Activated CD4-positive, alpha-beta T cell treated with anti-CD3 and anti-CD28 coated beads for 1 hour (primary cell): ENCODE measurements at places on chromosomes 5 and 9.

DNA sequence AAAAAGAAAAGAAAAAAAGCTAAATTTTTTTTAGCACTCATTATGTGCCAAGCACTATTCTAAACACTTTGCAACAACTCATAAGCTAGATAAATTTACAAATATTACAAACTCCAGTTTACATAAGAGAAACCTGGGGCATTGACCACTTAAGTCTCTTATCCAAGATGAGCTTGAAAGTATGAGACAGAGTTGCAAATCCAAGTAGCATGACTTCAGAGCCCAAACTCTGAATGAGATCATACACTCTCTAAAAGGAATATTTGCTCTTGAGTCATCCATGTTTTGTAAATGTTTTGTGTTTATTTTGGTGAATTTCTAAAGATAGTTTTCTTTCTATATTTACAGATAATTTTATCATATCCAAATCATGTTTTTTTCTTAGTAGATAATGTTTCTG is 4.0 kb upstream of the SHOC1 start:
- DNase-seq, result no peak

DNA sequence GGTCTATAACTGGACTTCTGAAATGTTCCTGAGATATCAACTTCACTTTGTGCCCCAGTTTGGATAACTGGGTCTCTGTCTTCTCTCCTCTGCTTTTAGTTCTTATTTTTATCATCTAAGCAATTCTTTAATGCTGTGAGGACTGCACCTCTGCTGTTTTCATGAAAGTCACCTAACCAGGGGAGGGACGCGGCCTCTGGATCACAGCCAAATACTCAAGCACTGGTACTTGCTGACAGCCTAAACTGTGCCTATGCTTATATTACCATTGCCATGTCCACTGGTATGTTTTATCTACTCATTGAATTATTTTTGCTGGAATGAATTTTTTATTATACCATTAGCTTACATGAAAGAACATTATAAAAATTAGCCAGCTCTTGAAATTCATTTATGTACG is 674.0 kb downstream of the DMRTA1 start:
- DNase-seq, result no peak

DNA sequence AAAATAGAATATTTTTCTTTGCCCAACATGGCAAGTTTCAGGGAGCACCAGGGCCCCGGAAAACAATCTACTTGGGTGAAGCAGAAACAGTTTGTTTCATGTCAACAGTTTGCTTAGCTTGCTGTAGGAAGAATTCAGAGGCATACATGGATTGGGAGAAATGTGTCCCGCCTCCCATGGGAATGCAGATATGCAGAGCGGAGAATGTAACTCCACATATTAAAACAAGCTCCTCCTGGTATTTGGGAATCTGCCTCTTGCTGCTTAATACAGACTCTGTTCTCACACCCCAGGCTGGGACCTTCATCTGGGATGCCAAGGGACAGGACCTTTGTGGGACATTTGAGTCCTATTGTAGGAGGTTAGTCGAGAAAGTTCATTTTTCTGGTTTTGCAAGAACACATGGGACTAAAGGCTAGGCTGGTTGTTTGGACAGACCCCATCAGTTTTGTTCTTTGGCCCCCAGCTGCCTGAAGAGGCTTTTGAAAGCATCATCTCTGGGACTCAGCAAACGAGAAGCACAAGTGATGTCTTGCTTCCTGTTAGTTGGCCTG is 220.5 kb upstream of the ADRA1B start:
- DNase-seq, result no peak

GRCh38 chr9:71218774-71219173 is 97.4 kb upstream of the TRPM3 start:
- DNase-seq, result no peak

- DNase-seq, result no peak
These were observed 98.3 kb downstream of the LIFR start for GRCh38 chr5:38458174-38458573.

DNA sequence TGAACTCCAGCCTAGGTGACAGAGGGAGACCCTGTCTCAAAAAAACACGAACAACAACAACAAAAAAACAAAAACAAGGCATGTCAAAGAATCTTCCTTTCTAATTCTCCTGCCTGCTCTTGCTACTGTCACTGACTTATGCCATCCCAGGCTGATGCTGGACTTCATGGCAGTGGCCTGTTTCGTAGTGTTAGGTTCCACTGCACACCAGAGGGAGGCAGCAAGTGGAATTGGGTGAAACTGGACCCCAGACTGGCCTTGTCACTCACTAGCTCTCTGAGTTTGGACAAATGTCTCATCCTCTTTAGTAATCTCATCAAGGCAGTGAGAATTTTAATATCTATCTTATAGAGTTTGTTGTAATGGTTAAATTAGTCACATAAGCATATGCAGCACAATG is 12.9 kb downstream of the NIM1K start:
- DNase-seq, result no peak

DNA sequence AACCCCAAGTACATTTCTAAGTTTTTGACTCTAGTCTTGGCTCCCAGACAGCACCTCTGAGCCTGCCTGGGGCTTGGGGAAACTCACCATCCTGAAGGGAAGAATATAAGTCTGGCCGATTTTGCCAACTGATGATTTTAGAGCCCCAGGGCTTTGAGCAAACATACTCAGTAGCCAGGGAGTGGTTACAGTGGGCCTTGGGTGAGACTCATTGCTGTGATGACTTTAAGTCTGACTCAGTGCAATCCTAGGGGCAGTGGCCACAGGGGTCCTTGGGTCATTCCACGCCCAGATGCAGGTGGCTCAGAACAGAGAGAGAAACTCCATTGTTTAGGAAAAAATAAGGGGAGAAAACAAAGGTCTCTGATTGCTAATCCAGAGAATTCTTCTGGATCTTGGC is 312.0 kb upstream of the EDIL3 start:
- no peak for DNase-seq

GRCh38 chr9:106102821-106103220 is 408.5 kb downstream of the TMEM38B start:
- DNase-seq, result no peak

DNA sequence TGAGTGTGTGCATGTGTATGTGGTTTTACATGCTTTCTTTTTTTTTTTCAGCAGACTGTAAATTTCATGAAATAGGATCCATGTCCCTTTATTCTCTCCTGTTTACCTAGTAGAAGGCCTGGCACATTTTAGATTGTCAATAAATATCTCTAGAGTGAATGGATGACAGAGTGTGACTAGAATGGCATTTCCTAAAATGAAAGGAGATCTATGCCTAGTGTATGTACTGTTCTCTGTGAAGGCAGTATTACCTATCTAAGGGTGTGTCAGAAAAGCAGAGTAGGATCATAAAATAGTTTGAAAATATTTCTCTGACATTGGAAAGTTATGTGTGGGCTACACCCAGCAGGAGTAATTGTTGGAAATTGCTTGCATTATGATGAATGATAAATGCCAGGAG is 1876.0 kb upstream of the C9orf72 start:
- DNase-seq, result no peak

DNA sequence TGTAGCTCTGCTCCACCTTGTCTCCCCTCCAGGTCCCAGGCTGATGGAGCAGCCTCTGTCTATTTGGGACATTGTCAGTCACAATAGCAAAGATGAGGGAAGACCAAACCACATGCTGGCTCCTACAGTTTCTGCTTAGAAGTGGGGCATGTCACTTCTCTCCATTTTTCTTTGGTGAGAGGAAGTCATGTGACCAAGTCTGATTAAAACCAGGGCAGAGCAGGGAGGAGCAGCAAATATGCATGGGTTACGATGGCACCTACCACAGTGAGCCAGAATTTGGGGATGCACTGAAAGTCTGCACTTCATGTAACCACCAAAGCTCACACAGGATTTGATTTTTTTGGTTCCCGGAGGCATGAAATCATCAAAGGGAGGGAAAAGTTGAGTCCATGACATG is 234.6 kb downstream of the CDK5RAP2 start:
- no peak for DNase-seq

DNA sequence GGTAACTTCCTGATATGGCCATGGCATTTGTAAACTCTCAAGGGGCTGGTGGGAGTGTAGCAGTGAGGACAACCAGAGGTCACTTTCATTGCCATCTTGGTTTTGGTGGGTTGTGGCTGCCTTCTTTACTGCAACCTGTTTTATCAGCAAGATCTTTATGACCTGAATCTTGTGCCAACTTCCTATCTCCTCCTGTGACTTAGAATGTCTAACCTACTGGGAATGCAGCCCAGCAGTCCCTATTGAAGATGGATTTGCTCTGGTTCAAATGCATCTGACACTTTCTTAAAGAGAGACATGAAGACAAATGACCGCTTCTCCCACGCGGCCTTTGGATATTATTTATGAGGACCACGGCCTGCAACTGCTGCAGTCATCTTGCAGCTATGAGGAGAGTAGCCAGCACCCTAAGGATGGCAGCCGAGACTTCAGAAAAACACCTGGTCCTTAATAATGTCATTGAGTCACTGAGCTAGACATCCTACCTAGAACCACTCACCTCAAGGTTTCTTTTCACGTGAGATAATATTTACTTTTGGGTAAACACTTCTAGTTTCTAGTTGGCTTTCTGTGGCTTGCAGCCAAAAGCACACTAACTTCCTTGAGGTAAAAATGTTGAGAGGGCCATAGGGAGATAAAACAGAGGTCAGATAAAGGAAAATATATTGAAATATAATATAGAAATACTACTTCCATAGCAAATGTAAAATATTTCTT is 28.2 kb downstream of the CETN3 start:
- DNase-seq, result no peak

GRCh38 chr9:87614397-87614796 is 111.5 kb upstream of the CTSL start:
- DNase-seq, result no peak

- no peak for DNase-seq
These were observed 107.1 kb upstream of the MSX2 start for GRCh38 chr5:174617285-174617684.

GRCh38 chr5:133606835-133607234 is 5.5 kb downstream of the FSTL4 start:
- DNase-seq, result no peak

GRCh38 chr5:44332285-44332971 is 56.8 kb downstream of the FGF10 start:
- no peak for DNase-seq

- DNase-seq, result no peak
These were observed 24.7 kb upstream of the MAPK9 start for GRCh38 chr5:180316586-180316985.

- DNase-seq, result peak; percentile 76
These were observed 160.3 kb downstream of the C9orf50 start for GRCh38 chr9:129460323-129461261.

GRCh38 chr5:104001136-104001535 is 438.5 kb upstream of the NUDT12 start:
- no peak for DNase-seq

GRCh38 chr9:90600029-90600428 is 42.6 kb downstream of the DIRAS2 start:
- DNase-seq, result no peak

DNA sequence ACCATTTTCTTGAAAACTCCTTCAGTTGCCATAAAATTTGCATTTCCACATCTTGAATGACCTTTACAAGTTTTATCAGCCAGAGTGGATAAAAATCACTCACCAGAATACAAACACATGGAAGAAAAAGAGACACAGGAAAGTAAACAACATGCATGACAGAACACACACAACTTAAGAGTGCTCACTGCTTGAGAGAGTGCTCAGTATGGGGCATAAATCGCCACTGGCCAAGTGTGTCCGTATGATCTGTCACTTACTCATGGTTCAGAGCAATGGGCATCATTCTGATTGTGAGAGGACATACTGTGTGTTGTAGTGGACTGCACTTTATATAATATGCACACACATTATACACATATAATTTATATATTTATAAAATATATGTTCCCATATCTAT is 155.6 kb upstream of the NTRK2 start:
- DNase-seq, result no peak

DNA sequence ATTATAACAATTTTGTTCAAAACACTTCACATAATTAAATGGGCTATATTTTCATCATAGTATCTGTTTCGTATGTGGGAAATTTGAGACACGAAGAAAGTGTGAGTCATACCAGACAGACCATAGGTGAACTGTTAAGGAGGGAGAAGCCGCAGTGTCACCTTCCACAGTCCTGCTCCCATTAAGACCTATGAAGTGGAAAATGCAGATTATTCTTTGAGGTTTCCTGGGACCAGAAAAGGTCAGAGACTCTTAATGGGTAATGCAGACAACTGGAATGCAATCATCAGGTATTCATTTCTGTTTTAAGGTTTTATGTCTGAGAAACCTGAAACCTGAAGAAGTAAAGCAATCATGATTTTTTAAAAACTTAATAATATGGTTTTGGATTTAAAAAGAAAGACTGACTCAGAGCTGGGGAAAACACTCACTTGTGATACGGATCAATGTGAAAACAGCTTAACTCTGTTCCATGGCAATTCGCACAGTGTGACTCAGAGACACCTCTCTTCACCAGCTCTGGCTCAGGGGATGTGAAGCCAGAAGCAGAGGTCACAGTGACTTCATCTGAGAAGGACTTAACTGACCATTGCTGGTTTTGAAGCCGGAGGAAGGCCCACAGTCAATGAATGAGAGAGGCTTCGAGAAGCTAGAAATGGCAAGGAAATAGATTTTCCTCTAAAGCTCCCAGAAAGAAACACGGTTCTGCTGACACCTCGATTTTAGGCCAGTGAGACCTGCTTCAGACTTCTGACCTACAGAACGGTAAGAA is 17.2 kb upstream of the GCNT1 start:
- DNase-seq, result no peak

GRCh38 chr5:175820230-175820629 is 51.1 kb upstream of the CPLX2 start:
- DNase-seq, result no peak

DNA sequence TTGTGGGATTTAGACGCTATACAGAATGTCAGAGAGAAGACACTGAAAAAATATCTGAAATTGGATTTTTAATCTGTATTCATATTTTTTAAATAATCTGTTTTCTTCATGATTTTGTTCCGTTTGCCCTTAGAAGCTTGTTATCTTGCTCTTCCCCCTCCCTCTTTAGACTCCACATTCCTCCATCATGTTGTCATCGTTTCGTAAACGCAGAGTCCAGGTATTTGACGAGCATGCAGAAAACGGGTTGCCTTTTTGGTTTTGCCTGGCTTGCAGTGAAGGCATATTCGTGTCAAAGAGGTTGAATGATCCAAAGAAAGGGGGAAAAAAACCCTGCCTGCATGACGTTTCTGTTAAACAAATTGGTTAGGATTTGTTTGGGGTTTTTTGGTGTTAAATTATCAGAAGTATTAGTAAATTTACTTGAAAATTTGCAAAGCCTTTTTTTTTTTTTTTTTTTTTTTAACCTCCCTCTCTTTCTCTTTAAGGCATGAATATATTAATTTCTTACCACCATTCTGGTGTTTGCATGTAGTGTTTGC is 2.9 kb downstream of the SPTAN1 start:
- DNase-seq, result no peak
